ENCODE measurements at places on chromosomes 2 and 18.
A peak's percentile ranks its signal among the peaks of the same experiment; 100 is the strongest.

DNA sequence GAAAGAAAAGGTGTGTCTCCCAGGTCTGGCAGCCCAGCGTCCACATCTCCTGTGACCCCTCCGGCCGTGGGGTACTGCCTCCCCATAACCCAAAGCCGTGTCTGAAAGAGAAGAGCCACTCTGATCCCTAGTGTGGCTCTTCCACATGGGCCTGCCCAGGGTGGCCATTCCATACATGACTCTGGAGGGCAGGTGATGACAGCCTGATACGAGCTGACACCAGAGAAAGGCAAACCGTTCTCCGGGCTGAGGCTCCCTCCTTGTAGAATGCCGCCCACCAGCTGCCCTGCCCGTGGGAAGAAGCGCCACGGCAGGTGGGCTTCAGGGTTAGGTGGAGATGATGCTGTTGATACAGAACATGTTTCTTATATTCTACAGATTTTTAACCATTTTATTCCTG is 451.6 kb upstream of the SALL3 start:
- DNase-seq, result no peak

- DNase-seq, result no peak
Measured at GRCh38 chr2:46414701-46415100, 64.7 kb upstream of the TMEM247 start.

DNA sequence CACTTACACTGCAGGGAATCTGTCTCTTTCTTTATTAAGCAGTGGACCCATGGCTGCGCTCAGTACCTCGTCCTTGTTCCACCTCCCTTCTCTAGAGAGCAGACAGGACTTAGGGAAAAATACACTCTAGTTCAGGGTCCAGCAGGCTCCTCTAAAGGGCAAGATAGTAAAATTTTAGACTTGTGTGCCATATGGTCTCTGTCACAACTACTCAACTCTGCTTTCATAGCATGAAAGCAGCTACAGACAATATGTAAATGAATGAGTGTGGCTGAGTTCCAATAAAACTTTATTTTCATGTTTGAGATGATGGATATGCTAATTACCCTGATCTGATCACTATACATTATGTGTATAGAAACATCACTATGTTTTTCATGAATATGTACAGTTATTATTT is 163.1 kb downstream of the BABAM2 start:
- DNase-seq, result no peak

GRCh38 chr18:76610933-76611749 is 116.1 kb upstream of the ZNF516 start:
- no peak for DNase-seq

GRCh38 chr2:126669772-126670171 is 13.8 kb downstream of the GYPC start:
- DNase-seq, result no peak

DNA sequence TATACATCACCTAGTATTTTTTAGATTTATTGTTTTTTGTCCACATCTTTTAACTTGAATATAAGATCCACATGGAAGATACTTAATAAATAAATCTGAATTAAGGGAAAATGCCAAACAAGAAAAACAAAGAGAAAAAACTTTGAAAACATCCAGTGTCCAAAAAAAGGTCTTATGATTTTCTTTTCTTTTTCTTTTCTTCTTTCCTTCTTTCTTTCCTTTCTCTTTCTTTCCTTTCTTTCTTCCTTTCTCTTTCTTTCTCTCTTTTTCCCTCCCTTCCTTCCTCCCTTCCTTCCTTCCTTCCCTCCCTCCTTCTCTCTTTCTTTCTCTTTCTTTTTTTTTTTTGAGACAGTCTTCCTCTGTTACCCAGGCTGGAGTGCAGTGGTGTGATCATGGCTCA is 29.6 kb upstream of the WIPF1 start:
- no peak for DNase-seq

GRCh38 chr2:121202541-121203310 is 82.3 kb downstream of the TFCP2L1 start:
- DNase-seq, result no peak

DNA sequence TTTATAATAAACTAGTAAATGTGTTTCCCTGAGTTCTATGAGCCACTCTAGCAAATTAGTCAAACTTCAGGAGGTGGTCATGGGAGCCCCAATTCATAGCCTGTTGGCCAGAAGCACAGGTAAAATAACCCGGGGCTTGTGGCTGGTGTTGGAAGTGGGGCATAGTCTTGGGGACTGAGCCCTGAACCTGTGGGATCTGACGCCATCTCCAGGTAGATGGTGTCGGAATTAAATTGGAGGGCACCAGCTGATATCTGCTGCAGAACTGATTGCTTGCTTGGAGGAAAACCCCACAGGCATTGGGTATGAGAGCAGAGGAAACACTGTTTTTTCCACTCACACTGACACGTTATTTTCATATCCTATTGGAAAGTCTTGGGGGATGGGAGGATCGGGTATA is 14.1 kb downstream of the NMS start:
- DNase-seq, result no peak

DNA sequence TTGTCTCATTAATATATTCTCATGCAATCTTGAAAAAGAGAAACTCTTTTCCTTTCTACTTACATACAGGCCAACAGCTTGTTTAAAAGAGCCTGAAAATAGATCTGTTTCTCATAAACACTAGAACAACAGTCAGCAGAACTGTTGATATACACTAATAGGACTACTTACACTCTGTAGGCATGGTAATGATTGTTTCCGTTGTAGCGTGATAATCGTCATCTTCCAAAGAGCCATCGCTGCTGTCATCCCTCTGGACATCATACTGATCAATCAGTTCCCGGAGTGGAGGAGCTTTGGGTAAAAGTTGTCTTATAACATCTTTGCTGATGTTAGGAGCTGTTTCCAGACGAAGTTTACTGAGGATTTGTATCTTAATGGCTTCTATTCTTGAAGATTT is 476 bp downstream of the MSTN start:
- DNase-seq, result no peak

DNA sequence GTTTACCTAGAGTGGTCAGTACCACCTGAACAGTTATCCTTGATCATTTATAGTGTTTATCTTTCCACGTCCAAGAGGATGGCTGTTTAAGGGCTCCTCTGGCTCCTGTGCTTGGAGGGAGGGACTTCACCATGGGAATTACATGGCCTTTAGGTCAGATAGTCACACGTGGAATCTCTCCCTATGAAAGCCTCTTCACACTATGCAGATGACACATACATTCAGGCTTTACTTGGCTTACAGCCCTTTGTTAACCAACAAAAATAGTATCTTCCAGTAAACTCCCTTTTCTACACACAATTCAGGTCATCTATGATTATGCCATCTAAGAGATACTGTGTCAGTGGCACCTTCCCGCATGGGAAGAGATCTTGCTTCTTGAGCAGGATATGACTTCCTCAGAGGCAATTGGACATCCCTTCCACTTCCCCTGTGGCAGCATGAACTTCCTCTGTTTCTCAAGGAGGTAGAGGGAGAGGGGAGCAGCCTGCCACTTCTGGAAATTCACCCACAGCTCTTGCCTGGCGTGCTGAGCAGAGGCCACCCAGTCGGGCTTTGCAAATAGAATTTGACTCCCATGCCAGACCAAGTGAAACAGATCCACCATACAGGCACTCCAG is 53.5 kb downstream of the COLEC12 start:
- DNase-seq, result no peak

DNA sequence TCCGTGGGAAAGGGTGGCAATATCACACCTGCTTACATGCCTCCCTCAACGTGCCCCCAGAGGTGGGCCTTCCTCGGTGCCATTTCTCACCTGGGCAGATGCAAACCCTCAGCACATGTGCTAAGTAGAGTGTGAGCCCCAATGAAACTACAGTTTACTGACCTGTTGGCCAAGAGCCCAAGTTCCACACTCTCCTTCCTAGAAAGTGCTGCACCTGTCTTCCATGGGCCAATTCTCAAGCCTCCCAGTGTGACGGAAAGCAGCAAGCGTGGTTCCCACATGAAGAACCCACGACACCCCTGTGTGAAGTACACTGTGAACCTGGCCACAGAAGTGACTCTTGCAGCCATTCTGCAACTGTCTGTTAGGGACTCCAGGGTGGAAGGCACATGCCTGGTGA is 73.7 kb downstream of the UXS1 start:
- no peak for DNase-seq

- no peak for DNase-seq
Measured at GRCh38 chr2:3040496-3041140, 337.0 kb downstream of the EIPR1 start.

DNA sequence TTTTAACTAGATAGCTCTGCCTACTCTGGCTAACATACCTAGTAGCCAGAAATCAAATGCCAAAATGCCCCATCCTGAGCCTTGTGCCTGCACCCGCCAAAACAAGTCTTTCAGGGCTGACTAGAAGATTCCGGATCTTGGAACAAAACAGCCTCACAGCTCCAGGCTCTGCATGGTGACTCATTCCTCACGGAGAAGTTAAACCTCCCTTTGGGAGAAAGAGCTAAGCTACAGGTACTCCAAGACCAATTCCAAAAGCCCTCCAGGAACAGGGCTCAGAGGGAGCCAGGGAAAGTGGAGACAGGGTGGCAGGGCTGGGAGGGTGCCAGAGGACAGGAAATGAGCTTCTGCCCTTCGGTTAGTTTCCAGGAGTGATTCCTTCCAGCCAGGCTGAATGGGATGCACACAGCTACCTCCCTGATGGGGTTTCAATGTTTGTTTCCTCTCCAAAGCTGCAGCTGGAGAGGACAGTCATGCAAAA is 295.6 kb downstream of the TNS1 start:
- DNase-seq, result no peak

- DNase-seq, result no peak
Measured at GRCh38 chr2:107006836-107007235, 120.9 kb upstream of the ST6GAL2 start.

- DNase-seq, result no peak
Measured at GRCh38 chr2:220569112-220569897, 941.9 kb downstream of the SLC4A3 start.

DNA sequence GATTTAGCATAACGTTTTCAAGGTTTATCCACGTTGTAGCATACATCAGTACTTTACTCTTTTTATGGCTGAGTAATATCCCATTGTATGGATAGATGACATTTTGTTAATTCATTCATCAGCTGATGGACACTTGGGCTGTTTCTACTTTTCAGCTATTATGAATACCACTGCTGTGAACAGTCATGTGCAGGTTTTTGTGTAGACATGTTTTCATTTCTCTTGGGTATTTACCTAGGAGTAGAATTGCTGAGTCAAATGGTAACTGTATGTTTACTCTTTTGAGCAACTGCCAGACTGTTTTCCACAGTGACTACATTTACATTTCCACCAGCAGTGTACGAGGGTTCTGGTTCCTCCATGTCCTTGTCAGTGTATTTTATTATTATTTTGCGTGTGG is 33.9 kb downstream of the COX7A2L start:
- DNase-seq, result no peak

DNA sequence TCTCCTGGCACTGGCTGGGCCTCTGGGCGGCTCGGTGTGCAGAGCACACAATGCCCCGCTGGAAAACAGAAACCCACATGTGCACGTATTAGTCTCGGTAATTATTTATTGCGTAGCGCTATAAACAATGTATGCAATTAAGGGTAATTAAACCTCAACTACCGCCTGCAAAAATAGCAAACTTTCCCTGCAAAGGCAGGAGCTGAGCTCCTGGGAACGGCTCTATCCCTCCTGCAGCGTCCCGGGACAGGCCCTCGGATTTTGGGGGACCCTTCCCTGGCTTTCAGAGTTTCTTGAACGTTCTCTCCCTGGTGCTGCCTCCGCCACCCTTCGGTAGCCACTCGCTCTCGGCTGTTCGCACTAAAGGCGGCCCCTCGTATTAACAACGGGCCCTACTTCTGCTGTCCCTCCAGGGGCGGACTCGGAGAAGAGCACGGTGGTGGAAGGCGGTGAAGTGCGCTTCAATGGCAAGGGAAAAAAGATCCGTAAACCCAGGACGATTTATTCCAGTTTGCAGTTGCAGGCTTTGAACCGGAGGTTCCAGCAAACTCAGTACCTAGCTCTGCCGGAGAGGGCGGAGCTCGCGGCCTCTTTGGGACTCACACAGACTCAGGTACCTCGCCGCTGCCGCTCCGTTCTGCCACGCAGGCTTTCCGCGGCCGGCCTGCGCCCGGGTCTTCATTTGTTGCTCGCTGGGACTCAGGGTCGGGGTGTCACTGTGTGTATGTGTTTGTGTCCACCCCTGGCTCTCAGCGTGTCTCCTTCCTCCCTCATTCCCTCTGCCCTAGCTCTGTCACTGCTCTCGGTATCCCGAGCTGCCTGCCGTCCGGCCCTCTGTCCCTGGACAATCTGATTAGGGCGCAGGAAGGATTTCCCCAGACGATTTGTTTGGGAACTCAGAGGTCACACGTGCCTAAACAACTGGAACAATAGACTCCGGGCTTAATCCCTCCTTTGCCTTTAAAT is 1.2 kb downstream of the DLX1 start:
- DNase-seq, result peak; percentile 75

GRCh38 chr2:24515831-24516230 is 24.8 kb downstream of the NCOA1 start:
- no peak for DNase-seq

DNA sequence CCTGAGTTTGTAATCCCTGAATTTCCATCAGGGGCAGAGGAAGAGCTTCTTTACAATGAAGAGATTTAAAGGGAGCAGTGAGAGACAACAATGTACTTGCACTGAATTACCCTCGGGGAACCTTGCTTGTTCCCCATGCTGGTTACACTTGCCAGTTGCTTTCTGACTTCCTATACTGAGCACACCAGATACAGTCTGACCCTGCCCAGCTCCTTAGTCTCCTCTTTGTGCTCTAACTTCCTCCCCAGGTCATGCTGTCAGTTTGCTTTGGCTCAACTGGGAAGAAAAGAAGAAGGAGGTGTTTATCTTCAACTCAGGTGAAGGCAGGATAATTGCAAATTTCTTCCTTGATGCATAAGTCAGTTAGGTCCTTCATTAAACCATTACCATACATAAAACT is 658.4 kb downstream of the NYAP2 start:
- DNase-seq, result no peak

GRCh38 chr2:104410136-104410535 is 443.8 kb upstream of the POU3F3 start:
- no peak for DNase-seq

DNA sequence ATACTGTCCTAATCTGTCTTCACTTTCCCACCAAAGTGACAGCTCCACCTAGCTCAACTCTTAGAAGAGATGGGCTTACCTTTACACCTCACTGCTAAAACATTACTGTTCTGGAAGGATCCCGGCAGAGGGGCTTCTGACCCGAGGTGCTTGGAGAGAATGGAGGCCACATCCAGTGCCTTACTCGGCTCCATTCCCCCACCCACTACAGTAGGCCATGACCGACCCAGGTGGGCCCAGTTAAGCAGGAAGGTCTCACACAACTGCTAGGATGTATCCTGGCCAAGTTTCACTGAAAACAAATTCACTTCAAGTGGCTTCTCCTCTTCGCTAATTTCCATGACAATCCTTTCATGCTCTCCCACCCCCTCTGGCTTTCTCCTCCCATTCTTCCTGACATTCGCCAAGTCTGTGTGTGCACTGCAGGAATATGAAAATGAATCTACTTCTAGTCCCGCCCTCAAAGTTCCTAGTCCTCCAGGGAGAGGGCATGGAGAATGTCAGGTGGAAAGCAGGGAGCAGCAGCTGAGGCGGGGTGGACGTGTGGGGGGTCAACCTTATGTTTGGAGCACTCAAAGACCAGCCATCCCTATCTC is 11.8 kb downstream of the WIPF1 start:
- DNase-seq, result no peak
